ENCODE measurements at places on chromosomes 5 and 9.

DNA sequence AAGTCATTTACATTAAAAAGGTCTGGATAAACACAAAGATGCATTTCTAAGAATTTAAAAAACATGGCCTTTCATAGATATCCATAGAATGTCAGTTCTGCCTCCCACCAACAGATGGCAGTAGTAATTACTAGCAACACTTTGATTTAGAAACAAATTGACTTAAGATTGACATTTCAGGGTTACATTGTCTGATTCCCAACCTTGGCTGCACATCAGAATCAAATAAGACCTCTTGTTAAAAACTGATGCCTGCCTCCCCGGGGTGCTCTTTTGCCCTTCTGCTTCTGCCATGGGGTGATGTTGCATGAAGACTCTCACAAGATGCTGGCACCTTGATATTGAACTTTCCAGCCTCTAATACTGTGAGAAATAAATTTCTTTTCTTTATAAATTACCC lies 146.2 kb upstream of the GPR151 start:
- DNase-seq = no peak

- DNase-seq = no peak
Measured at GRCh38 chr9:109383356-109383755, 62.5 kb upstream of the EPB41L4B start.

DNA sequence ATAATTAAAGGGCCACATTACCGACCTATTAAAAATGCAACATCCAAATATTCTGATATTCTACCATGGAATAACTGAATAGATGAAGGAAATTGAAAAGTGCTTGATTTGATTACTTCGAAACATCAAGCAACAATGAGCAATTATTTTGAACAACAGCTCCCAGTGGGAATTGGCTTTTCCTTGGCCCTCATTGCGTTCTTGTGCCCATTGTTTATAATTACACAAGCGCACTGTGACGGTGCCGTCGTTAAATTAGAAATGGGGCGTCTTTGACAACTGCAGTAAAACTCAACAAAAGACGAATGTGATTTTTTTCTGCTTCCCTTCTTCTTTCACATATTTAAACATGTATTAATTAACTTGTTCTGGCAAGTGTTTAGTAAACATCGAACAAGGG lies 61.6 kb downstream of the CDH6 start:
- no peak for DNase-seq

GRCh38 chr5:23419115-23419514 lies 88.3 kb upstream of the PRDM9 start:
- no peak for DNase-seq

GRCh38 chr9:130421802-130422276 lies 22.9 kb upstream of the ASS1 start:
- DNase-seq = no peak

GRCh38 chr5:22044229-22044628 lies 808.9 kb downstream of the CDH12 start:
- DNase-seq = no peak

- DNase-seq = no peak
Measured at GRCh38 chr5:76274571-76274970, 128.5 kb upstream of the IQGAP2 start.

DNA sequence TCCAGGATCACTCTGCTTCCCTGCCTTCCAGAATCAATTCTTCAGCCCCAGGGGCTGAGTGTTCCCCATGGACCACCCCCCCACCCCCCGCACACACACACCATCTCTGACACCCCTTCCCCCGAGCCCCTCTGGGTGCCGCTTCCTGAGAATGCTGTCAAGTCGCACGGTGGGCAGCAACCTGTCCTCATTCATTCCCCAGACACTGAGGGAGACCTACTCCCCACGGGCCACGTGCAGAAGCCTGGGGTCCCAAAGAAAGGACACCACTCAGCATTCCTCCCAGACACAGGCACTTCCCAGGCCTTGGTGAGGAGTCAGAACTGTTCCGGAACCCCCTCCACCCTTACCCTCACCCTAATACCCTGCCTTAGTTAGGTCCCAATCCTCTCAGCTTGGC lies 12.8 kb downstream of the CPLX2 start:
- no peak for DNase-seq

- DNase-seq = no peak
Measured at GRCh38 chr5:72221099-72221498, 98.9 kb downstream of the MRPS27 start.

GRCh38 chr5:41339339-41339738 lies 126.0 kb upstream of the C6 start:
- no peak for DNase-seq

GRCh38 chr9:75455444-75455921 lies 367.2 kb downstream of the OSTF1 start:
- no peak for DNase-seq

- no peak for DNase-seq
Measured at GRCh38 chr5:9544056-9544455, 1.8 kb downstream of the SEMA5A start.

DNA sequence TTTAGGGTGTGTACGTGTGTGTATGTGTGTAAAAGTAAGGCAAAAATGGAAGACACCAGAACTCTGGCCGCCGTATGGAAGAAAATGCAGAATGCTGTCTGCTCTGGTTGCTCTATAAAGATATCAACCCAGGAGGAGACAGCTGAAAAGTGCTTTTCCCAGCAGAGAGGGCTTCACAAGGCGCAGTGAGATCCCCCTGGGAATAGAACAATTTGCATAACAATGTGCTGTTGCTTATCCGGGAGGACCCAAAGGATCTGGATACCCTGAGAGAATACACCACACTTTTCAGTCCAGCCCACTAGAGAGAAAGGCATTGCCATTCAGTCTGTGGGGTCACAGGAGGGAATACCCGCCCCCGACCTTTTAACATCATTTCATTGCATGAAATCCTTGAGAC lies 230.6 kb downstream of the EBF1 start:
- DNase-seq = peak; percentile 32

GRCh38 chr9:134642385-134643181 lies 980 bp downstream of the COL5A1 start:
- DNase-seq = no peak

DNA sequence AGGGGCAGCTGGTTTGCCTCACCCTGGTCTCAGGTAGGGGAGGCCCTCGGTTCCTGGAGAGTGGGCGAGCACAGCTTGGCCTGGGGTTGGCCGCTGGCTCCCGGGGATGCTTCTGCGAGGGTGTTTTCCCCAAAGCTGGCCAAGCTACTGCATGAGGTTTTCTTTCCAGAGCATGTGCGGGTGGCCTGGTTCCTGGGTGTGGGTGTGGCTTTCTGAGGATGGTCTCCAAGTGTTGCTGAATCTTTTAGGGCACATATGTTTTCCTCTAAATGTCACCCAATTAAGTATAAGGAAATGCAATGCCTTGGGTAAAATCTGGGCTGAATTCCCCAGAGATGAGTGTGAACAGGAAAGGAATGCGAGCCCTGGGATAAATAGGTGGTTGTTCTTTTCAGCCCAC lies 115.8 kb upstream of the ICE1 start:
- DNase-seq = no peak

Data from NCI-H1436 treated with DMSO at 0.1 percent for 48 hours (cell line).